ENCODE measurements at places on chromosomes 16 and 17.
A peak's percentile ranks its signal among the peaks of the same experiment; 100 is the strongest.

DNA sequence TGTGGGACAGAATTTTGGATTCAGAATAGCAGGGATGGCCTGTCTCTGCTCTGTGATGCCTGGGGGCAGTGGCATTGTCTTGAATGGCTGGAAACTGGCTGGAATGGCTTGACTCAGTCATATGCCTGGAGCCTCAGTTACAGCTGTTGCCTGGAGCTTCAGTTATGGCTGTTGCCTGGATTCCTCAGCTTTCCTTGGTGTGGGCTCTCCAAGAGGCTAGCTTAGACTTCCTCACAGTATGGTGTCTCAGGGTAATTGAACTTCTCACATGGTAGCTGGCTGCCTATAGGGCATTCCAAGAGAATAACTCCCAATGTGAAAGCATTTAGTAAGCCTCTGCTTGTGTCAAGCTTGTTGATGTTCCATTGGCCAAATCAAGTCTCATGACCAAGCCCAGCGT lies 21.1 kb downstream of the KRT23 start:
- no peak for DNase-seq

GRCh38 chr16:90018652-90019542 lies at the start of gene DBNDD1:
DBNDD1 (minus strand) TSS chr16:90019456; CDS start chr16:90019341, 115 bp downstream.
- peak; percentile 40 for DNase-seq

DNA sequence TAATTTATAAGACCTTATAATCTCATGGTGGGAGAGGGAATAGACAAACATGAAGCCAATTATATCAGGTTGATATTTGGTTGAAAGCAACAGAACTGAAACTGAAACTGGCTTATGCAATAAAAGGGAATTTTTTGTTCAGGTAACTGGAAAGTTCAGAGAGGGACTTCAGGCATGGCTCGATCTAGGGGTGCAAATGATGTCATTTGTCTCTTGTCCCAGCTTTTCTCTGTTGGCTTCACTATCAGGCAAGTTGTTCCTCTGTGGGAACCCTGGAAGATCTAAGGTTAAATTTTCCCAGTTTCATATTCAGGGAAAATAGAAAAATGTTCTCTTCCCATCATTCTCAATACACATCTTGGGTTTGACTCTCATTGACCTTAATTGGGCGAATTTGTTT lies 59.8 kb downstream of the OTOA start:
- DNase-seq: no peak

DNA sequence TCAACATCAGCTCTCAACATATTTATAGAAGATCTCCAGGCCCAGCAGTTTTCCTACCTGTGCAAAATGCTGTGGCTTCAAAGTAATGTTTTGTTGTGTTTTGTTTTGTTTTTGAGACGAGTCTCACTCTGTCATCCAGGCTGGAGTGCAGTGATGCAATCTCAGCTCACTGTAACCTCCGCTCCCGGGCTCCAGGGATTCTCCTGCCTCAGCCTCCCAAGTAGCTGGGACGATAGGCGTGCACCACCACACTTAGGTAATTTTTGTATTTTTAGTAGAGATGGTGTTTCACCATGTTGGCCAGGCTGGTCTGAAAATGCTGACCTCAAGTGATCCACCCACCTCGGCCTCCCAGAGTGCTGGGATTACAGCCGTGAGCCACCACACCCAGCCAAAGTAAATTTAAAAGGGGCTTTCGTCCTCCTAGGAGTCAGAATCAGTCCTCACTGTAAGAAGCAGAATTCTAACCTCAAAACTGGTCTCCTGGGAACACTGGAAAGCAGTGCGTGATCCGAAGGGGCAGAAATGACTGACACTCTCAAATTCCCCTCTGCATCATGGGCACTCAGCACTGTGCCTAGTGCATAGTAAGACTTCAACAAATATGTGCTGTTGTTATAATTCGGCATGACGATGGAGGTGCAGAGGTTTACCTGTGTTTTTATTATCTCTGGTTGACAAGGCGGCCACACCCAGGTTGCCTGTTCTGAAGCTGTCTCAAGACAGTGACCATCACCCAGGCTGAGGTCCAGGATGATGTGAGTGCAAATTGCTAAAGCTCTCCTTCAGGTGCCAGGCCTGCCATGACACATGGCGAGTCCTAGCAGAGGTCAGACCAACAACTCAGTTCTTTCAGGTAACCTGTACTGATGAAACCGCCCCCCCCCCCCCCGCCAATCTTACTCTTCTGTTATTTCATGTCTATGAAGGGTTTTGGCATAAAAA lies 59.8 kb downstream of the ADCY9 start:
- no peak for DNase-seq

GRCh38 chr16:58402796-58403195 lies 10.5 kb downstream of the GINS3 start:
- DNase-seq: no peak

DNA sequence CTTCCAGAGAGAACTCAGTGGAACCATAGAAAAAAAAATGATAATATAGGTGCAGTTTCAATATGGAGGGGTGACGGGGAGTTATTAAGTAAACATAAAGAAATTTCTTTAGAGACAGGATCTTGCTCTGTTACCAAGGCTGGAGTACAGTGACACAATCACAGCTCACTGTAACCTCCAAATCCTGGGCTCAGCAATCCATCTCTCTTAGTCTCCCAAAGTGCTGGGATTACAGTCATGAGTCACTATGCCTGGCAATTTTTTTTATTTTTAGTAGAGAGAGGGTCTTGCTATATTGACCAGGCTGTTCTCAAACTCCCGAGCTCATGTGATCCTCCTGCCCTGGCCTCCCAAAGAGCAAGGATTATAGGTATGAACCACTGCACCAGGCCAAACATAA lies 48.8 kb downstream of the NLRC5 start:
- no peak for DNase-seq

DNA sequence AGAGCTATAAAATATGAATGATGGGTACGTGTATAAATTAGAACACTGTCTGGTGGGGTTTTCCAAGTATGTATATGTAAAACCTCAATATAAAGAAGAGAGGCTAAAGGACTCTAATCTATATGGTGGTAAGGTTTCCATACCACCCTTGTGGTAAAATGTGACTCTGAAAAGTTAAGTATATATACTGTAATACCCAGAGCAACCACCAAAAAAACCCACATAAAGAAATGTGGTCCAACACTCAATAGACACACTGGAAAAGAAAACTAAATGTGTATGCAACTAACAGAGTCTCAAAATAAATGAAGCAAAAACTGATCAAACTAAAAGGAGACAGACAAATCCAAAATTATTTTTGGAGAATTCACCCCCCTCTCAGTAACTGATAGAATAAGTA lies 72.2 kb downstream of the XPO6 start:
- DNase-seq: no peak

All from brain (organoid and tissue), 16 donors.